ELR (cell line): ENCODE measurements at places on chromosomes 6 and 20.

DNA sequence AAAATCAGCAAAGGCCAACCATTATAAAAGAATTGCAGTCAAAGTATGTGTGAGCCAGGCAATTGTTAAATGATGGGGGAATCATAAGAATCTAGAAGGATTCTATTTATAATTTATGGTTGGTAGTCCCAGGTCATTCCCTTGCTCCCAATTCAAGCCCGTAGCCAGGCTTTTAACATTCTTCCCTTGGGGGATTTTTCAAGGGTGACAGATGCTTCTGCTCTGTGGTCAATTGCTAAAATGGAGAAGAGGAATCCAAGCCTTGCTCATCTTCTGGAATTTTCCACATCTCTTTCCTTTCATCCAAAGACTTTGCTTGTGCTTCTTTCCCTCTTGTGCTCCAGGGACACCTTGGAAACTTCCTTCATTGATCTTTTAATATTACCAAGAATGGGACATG lies 18.0 kb upstream of the BCAS1 start:
- no peak for DNase-seq

DNA sequence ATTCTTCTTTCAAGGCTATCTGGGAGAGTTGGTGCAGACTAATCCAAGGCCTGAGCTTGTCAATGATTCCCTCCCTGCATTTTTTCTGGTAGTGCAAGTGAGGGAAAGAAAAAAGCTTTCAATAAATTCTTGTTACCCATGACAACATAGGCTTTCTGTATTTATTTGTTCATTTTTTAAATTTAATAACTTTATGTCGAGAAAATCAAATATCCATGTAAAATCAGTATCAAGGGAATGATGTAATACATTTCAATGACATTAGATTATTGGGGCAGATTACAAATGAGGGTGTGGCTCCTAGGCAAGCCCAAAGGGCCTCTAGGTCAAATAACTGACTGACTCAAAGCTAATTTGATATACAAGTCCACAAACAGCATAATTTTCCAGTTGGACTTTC lies 104.0 kb downstream of the GJA1 start:
- peak; percentile 5 for DNase-seq

DNA sequence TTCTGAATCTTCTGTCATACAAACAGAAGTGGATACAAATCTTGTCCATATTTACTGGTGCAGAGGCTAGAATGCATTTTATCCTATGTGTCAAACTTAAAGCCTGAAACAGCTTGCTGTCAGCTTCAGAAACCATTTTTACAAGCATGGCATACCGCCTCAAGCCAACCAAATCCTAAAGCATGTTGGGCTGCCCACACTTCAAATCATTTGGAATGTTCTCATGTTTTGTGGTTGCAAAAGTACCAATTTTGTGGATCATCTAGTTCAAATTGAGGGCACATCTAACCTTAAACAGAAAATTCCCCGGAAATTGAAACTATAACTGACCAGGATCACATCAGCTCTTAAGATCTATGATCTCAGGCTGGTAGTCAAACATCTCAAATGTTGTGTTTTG lies 3.2 kb downstream of the GPR63 start:
- no peak for DNase-seq

- DNase-seq = no peak
These were observed 29.0 kb downstream of the PTPRA start for GRCh38 chr20:2902291-2902690.

DNA sequence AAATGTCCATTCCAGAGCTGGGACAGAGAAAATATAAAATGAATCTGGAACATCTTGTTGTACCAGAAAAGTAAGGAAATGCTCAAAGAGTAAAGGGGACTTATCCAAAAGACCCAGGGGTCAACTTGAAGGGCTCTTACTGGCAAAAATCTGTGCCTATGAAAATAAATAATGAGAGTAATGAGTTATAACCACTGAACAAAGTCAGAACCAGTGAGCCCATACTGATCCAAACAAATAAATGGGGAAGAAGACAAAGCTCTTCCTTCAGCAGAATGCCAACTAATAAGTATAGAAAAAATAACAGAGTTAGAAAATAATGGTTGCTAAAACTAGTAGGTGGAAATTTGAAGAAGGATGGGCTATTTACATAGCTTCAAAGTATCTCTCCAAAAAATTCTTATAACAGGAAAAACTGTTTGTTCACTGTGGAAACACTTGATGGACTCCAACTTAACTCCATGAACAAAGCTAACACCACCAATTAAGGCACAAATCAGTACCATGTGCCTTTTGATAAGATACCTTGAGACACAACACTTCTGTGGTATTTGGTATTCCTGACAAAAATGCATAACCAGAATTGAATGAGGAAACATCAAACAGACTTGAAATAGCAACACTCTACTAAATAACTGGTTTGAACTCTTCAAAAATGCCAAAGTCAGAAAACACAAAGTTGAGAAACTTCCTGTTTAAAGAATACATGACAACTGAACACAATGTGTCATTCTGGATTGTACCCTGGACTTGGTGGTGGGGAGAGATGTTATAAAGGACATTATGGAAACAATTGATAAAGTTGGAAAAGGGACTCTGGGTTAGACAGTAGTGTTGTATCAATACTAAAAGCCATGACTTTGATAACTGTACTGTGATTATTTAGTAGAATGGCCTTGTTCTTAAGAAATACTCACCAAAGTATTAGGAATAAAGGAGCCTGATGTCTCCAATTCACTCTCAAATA lies 197.5 kb downstream of the ISM1 start:
- no peak for DNase-seq

- DNase-seq = peak; percentile 71
These were observed 81.7 kb upstream of the TENT5A start for GRCh38 chr6:81834141-81834681.

DNA sequence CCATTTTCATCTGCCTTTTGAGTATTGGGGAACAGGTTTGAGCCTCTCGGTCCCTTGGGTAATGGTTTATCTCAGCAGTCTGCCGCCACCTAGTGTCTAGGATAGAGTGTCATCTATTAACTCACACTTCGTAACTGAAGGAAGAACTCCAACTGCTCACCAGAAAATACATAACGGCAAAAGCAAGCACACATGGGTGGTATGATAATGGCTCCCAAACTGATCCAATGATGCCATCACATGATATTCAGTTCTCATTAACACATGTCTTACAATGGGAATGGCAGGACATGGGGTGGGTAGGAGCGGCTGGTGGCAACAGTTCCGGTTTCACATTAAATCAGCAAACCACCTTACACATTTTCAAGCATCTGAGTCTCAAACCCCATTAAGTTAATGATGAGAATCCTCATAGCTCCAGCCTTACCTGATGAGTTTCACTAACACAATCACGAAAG lies 110.7 kb upstream of the PHACTR1 start:
- DNase-seq = peak; percentile 83
